Stimulated activated CD4-positive, alpha-beta T cell treated with anti-CD3 and anti-CD28 coated beads, Interleukin-2, amount 100 ng/mL, for 48 hours (primary cell): ENCODE measurements at places on chromosomes 5 and 9.

DNA sequence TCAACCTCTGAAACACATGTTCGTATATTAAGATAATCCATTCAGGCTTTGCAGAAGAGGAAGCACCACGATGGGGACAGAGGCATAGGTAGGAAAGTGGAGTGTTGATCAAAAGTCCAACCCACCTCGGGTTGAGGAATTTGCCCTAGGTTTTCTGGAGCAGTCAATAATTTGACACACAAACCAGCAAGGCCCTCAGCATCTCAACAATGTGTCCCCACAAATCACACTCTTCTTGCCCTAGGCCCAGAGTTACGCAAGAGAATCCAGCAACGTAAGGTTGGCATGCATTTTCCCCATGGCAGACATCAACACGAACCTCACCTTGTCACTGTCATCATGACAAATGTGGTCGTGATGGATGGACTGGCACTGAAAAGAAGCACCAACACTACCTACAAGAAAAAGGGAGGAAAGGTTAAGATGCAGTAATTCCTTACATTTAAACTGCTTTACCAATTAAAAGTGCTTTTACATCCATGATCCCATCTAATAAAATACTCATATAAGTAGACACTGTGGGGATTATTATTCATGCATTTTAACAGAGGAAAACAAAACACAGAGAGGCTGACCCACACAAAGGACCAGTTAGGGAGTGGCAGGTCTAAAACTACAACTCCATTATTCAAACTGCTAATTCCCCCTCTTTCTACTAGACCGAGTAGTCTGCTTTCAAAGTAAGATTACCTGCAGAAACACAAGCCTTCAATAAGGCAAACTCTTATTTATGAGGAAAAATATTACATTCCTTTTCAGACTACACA is 24.4 kb upstream of the RNF38 start:
- DNase-seq: no peak

DNA sequence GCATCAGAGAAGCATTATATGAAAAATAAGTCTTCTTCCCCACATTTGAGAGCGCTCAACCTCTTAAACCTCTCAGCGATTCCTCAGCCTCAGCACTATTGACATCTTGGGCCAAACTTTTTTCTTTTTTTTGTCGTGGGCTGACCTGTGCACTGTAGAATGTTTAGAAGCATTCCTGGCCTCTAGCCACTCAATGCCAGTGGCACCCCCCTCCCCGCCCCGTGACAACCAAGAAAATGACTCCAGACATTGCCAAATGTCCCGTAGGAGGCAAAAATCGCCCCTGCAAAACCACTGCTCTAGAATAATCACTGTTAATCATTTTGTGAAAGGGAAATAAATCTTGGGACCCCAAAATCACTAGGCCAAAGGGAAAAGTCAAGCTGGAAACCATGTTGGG is 129.1 kb upstream of the BOD1 start:
- no peak for DNase-seq

DNA sequence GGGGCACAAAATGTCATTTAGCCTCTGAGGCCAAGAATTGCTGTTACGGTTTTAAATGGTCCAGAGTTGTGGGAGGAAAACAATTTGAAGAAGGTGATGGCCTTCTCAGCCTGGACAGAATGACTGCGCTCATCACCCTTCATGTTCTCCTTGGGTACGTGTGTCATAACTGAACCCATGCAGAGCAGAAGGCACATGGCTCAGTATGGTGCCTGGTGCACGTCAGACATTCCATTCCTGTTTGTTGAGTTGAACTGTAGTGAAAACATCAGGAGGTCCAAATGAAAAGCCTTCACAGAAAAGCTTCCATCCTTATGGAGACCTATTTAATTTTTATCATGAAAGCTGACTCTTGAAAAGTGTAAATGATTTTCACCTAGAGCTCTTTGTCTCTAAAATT is 133.2 kb downstream of the CFAP90 start:
- DNase-seq: no peak

GRCh38 chr9:129567842-129568559 is 52.9 kb downstream of the C9orf50 start:
- DNase-seq: no peak

DNA sequence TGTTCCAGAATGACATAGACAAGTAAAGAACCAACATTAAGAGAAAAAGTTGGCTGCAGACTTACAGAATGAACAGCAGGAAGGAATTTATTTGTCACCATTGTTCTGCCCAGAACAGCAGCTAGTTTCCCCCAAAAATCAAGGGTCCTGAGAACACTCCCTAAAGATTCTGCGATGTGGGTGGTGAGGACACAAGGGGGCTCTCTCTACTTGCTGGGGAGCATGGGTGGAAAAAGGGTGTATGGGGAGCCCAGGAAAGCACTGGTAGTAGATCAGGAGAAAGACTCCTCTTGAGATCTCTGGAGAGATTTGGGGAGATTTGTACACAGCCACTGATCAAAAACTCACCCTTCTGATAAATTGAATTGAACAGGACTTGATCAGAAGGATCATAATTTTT is 316.5 kb downstream of the KCTD16 start:
- no peak for DNase-seq

- peak; percentile 32 for DNase-seq
Observed at GRCh38 chr9:36855448-36856315, 178.4 kb downstream of the PAX5 start.

GRCh38 chr9:116081435-116082115 is 72.0 kb upstream of the PAPPA start:
- DNase-seq: no peak

GRCh38 chr5:24385617-24386016 is 259.2 kb downstream of the CDH10 start:
- no peak for DNase-seq

GRCh38 chr5:18395126-18396110 is 761.2 kb downstream of the TAF11L14 start:
- no peak for DNase-seq

GRCh38 chr9:32783168-32783891 is at the start of gene TMEM215:
TMEM215 (plus strand) TSS chr9:32783540; CDS start chr9:32784184, 644 bp downstream.
- DNase-seq: no peak

DNA sequence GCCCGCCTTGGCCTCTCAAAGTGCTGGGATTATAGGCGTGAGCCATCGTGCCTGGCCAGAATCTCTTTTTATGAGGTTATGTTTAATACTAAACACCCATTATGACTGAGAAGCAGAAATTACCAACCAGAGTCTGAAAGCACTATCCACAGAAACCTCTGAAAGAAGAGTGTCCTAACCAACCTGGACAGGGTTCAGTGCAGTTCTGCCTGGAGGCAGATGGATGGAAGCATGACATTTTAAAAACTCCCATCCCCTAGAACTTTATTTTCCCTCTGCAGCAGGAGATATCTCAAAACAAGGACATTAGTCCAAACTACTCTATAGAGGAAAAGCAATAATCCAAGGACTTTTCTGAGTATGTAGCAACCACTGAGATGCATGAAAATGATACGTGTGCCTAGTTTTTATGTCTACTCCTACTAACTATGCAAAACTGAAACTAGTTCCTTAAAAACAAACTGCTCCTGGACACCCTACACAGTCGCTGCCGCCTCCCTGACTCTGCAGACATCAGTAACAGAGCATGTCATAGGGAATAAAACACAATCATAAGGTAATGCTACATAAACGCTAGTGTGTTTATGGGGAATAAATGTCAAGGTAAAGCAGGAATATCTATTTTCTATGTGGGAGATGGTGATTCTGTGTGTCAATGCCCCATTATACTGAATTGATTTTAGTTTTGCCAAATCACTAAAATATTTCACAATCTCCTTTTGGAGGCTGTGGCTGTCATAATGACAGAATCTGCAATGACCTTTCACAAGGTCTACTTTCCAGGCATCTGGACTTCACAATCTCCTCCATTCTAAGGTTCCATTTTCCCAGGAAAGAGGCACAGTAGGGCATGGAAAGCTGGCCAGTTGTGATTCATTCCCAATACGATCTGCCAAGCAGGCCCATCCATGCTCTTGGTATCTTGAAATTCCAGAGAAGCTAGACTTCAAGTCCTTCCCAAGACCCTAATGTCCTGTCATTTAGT is 122.8 kb downstream of the SIL1 start:
- DNase-seq: no peak

DNA sequence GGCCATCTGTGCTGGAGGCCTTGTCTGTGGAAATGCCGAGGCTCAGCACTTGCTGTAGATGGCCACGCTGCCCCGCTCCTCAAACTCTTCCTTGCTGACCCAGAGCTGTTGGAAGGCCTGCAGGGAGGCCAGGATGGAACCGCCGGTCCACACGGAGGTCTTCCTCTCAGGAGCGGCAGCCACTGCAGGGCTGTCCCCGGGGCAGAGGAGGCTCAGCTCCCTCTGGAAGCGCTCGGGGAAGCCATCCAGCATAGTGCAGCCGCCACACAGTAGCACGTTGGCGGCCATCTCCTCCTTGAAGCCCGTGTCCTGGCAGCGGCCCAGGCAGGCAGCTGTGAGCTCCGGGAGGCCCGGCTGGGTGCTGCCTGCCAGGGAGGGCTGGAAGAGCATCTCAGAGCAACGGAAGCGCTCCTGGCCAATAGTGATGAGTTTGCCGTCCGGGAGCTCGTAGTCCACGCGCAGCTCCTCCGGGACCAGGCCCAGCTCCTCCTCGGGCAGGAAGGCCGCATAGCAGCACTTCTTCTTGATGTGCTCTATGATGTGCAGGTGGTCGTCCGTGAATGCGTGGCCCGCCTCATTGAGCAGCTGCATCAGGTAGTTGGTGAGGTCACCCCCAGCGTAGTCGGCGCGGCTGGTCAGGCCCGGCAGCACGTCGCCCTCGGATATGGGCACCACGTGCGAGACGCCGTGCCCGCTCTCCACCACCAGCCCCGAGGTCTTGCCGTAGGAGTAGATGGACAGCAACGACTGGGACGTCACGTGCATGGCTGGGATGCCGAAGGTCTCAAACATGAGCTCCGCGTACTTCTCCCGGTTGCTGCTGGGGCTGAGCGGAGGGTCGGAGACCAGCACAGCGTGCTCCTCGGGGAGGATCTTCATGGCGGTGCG is 901 bp downstream of the ACTL7B start:
- DNase-seq: no peak

GRCh38 chr5:38187532-38187931 is 70.8 kb upstream of the EGFLAM start:
- no peak for DNase-seq

GRCh38 chr5:28516722-28517121 is 1478.3 kb upstream of the CDH9 start:
- DNase-seq: no peak
